ENCODE measurements at places on chromosomes 12 and 14.

GRCh38 chr12:96196781-96197180, 2.6 kb downstream of the ELK3 start:
- no peak for DNase-seq

- DNase-seq = no peak
Observed at GRCh38 chr12:19299765-19300164, 139.5 kb upstream of the AEBP2 start.

GRCh38 chr12:117005417-117006046, 93.7 kb downstream of the TESC start:
- no peak for DNase-seq

GRCh38 chr14:92392711-92393110, 69.7 kb downstream of the SLC24A4 start:
- no peak for DNase-seq

- DNase-seq = no peak
Observed at GRCh38 chr14:66483322-66483721, 2.8 kb upstream of the CCDC196 start.

GRCh38 chr12:43655586-43655985, 103.0 kb downstream of the PUS7L start:
- DNase-seq = no peak
